ENCODE measurements at places on chromosomes 1 and 21.

- DNase-seq: no peak
Observed at GRCh38 chr1:156430303-156430702, 61.3 kb downstream of the RHBG start.

- DNase-seq: no peak
Observed at GRCh38 chr1:99652881-99653281, 7.0 kb downstream of the PALMD start.

- no peak for DNase-seq
Observed at GRCh38 chr1:208134491-208134890, 109.7 kb downstream of the PLXNA2 start.

- DNase-seq: no peak
Observed at GRCh38 chr1:225918280-225918679, 5.8 kb downstream of the PYCR2 start.

GRCh38 chr1:247385283-247385682 lies 30.7 kb upstream of the NLRP3 start:
- DNase-seq: no peak

GRCh38 chr1:3194760-3195479 lies 125.9 kb downstream of the PRDM16 start:
- no peak for DNase-seq

- no peak for DNase-seq
Observed at GRCh38 chr1:24472527-24473251, 29.9 kb upstream of the RCAN3 start.

- no peak for DNase-seq
Observed at GRCh38 chr1:200029035-200029821, 1.7 kb downstream of the NR5A2 start.

- DNase-seq: no peak
Observed at GRCh38 chr1:15885701-15886610, 38.4 kb downstream of the SPEN start.

DNA sequence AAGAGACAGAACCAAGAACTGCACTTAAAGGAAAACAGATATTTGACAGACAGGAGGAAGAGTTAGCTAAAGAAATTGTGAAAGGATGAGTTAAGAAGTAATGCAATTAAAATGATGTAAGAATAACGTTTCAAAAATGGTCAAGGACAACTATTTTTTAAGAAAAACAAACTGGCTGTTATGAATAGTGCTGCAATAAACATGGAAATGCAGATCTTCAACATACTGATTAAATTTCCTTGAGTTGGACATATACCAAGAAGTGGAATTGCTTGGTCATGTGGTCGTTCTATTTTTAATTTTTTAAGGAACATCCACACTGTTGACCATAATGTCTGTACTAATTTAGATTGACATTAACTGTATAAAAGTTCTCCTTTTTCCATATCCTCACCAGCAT lies 23.1 kb upstream of the PHTF1 start:
- DNase-seq: no peak

- no peak for DNase-seq
Observed at GRCh38 chr1:70909262-70909822, 138.3 kb downstream of the PTGER3 start.

DNA sequence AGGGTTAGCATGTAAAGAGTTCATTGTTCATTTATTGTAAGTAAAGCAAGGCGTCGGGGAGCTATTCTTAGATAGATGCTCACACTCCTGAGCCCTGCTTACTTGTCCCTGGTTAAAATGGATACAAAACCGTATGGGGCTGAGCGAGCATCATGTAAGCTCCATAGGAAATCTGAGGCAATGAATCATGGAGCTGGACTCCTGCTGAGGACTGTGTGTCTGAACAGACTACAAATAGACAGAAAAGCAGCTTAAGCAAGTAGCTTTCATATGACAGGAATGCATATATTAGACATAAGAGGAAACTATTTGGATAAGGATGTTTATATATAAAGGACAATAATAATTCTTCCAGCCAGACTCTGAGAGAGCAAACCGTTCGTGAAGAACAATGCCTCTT lies 604.9 kb upstream of the PTBP2 start:
- DNase-seq: no peak

DNA sequence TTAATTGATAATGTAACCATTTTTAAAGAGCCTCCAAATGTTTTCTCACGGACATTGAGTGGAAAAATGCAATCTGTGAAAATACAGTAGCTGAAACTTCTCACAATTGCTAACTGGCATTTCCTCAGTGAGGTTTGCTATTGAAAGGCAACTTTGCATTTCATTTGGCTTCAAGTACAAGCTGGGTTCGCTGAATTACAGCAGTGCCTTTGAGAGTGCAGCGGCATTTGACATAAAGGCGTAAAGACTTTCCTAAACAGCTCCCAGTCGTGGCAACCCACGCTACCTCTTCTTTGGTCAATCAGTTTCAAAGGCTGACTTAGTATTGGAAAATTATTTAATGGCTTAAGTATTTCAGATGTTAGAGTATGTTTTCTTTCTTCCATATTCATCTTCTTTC lies 39.3 kb upstream of the ZBTB18 start:
- DNase-seq: no peak

- DNase-seq: no peak
Observed at GRCh38 chr1:228668553-228669241, 66.6 kb upstream of the RHOU start.

DNA sequence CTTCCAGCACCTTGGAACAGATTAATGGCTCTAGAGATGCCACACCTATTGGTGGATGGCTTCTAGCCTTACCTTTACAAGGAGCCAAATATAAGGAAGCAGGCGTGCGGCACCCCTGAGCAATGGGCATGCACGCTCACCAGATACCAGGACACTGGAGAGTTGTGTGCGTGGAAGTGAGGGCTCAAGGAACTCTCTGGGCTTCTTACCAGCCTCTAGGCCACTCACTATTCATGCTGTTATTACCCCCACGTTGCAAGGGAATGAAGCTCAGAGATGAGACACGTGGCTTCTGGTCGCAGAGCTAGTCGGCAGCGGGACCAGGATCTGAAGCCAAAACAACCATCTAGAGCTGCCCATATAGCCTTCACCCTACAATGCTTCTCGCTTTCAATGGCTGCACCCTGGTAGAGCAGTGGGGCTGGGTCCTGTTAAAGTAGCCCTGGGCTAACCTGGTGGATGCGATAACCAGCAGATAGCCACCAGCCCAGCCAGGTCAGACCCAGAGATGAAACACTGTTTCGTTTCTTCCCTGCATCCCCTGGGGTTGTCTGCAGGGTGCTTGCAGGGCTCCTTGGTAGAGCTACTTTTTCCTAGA lies 396.4 kb upstream of the VAMP3 start:
- no peak for DNase-seq

DNA sequence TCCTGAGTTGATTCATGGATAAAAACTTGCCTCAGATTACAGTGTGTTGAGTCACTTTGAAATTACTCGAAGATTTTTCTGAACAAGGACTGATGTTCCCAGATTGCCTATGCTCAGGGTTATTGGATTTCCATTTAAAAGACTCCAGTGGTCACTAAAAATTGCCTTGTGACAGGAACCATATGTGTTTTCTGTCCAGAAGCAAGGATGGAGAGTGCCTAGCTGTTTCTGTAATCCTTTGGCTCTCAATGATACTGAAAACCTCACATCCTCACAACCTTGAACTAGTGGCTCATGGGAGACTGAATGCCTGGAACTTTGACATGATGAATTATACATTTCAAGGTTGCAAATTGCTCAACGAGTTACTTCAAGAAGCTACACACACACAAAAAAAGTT lies 1271.8 kb downstream of the BRINP3 start:
- DNase-seq: no peak

- DNase-seq: no peak
Observed at GRCh38 chr1:10613340-10613739, 138.6 kb downstream of the PEX14 start.
